ENCODE measurements at places on chromosomes 2 and 18. TPM values are rescaled to one million over a fixed set of nuclear protein-coding genes. Genes with fewer than 3 reads are reported as not detected.

GRCh38 chr2:56613254-56613653 is 429.5 kb downstream of the CCDC85A start:
- no peak for DNase-seq

- DNase-seq = no peak
Measured at GRCh38 chr2:189425676-189426075, 15.6 kb upstream of the WDR75 start.

- no peak for DNase-seq
Measured at GRCh38 chr2:23926290-23926749, 603 bp downstream of the ATAD2B start.

The WBP1 gene
- 20.1 TPM for total RNA-seq

The ACTG2 gene
- 5.1 TPM for total RNA-seq

DNA sequence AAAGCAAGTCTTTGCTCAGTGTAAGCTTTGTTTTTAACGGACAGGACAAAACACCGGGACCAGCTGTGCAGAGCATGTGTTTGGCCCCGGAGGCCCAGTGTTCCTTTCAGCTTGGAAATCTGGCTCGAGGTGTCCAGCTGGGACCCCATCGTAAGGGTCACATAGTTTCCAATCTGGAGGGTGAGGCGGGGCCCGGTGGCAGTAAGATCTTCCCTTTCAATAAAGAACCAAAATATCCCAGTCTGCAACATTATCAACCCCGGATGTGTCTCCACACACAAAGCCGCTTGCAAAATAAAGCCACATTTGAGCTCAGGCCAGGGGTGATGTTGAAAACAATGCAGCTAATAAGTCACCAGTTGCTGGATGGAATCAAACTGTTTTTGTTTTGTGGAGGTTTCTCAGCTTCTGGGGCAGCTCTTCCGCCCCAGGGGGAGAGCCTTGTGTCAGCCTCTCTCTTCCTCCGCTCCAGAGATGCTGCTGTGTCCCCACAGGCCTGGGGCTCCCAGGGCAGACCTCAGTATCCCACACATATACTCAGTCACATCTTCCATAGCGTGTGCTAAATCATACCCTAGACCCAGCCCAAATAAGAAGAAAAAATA is 138.6 kb upstream of the GLI2 start:
- DNase-seq = peak; percentile 72

DNA sequence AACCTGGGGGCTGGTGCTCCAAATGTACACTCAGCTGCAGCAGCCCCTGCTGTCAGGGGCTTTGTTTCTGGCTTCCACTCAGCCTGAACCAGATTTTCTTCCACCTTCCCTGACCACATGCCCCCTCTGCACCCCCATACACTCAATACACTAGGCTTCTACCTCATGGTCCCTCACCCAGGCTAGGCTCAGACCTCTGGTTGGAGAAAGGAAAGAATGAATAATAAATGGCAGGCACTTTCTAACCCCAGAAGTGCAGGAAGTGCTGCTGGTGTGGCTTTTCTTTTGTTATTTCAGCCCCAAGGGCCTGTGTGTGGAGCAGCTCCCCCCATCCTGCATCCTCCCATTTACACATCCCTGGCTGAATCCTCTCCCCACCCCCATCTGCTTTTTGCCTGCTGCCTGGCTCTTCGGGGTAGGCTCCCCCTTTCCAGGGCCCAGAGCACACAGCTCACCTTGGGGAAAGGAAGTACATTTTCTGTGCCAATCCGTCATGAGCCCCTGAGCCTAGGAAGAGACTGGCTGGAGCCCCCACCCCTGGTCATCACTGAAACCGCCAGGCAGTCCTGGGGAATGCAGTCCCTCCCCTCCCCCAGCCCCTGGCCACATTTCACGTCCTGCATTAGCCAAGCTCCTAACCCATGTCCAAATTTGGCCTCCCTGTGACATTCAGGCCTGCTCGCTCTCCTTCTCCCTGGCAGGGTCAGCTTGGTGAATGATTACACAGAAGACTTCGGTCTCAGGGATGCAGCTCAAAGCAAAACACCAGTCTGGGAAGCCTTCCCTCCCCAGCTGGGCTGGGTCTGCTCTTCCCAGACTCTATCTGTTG is 2.6 kb downstream of the DYSF start:
- DNase-seq = no peak

- no peak for DNase-seq
Measured at GRCh38 chr2:166565501-166565900, 71.5 kb upstream of the SCN7A start.

GRCh38 chr2:172513935-172514586 is 41.8 kb upstream of the PDK1 start:
- no peak for DNase-seq

DNA sequence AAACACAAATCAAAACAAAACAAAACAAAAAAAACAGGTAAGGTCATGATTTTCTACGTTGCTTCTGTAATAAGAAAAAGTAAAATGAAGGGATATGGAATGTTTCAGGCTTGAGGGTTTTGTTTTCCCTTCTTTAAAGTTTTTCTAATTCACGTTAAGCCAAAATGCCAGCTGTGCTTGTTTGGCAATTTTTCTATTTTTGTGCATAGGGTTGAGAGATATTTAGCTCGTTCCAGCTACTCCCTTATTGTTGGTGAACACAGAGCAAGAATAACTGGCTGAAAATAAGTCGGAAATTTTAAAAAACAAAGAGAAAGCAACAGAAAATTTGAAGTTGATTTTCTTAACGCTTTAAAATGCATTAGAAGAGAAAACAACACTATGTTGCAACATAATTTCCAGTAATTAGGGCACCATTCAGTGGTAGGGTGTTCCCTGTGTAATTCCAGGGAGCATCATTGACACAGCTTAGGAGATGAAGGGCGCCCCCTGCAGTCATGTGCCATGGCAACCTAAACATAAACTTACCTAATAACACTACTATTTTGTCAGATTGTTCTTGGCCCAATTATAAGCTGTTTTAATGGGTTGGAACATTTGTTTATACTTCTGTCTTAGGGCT is 99.5 kb downstream of the DTNA start:
- no peak for DNase-seq

GRCh38 chr18:47772374-47773248 is 157.8 kb downstream of the SMAD2 start:
- no peak for DNase-seq

GRCh38 chr2:238299803-238300202 is 11.4 kb upstream of the PER2 start:
- peak; percentile 44 for DNase-seq

- no peak for DNase-seq
Measured at GRCh38 chr18:42922363-42922762, 193.1 kb downstream of the RIT2 start.

GRCh38 chr2:260507-261161 is 3.2 kb downstream of the SH3YL1 start:
- DNase-seq = no peak

The C2orf92 gene
- 9.3 TPM for total RNA-seq

The ANKRD44 gene
- 21.8 TPM for total RNA-seq

The PER2 gene
- 14.0 TPM for total RNA-seq

DNA sequence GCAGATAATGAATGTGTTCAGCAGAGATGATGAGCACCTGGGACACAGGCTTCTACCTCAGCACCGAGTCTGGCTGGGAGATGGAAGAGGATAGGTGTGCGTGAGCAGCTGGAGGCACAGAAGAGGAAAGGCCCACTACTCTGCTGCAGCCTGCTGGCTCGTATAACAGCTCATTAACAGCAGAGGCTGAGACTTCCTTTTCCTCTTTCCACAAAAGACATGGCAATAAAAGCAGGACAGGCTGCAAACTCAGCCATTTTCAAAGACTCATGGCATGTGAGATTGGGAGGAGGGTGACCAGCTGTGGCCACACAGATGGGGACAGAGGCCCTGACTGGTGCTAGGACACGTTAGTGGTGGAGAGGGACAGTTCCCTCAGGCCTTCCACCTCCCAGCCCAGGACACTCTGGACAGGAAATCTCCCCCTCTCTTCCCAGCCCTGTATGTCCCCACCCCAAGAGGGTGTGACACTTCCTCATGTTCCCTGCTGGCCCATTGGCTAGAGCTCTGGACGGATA is 60.3 kb downstream of the CACNB4 start:
- peak; percentile 27 for DNase-seq

- DNase-seq = no peak
Measured at GRCh38 chr2:180158961-180159360, 151.9 kb upstream of the CWC22 start.

- DNase-seq = no peak
Measured at GRCh38 chr2:11257078-11257477, 87.4 kb downstream of the ROCK2 start.

DNA sequence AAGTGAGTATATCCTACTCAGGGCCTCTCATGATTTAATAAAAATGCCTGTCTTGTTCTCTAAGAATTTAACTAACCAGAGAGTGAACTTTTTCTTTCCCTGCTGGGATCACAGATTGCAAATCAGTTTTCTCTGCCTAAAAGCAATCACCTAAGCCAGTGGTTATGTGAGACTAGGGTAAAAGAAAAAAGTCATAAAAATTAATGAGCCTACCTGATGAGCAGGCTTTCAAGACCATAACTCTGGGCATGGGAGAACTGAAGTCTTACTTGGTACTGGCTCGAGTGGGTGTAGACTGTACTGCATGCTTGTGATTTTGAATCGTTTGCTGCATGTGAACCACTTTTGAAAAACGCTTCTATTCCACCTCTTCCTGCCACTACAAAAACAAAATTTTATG is 1677.0 kb upstream of the LRRTM1 start:
- DNase-seq = no peak

The OTOS gene
- not detected for total RNA-seq

- no peak for DNase-seq
Measured at GRCh38 chr2:233816334-233816733, 38.0 kb downstream of the HJURP start.

DNA sequence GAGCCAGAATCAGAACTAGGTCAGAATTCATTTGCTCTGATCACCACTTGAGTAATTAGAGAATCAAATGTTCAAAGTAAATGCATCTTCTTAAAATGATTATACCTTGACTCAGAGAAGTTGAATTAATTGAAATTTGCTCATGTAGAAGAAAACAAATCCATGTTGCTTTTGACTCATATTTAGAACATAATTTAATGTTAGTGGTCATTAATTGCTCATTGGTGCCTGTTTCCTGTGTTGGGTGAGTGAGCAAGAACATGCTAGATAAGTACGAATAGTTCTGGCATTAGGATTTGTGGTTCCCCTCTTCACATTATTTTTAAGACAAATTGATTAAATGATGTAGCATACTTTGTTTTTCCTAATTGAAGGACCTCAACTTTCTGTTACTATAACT is 19.0 kb downstream of the ACVR2A start:
- DNase-seq = no peak

GRCh38 chr2:74564222-74564621 is 9.7 kb downstream of the DOK1 start:
- DNase-seq = no peak

The ALS2 gene
- total RNA-seq = 22.9 TPM

DNA sequence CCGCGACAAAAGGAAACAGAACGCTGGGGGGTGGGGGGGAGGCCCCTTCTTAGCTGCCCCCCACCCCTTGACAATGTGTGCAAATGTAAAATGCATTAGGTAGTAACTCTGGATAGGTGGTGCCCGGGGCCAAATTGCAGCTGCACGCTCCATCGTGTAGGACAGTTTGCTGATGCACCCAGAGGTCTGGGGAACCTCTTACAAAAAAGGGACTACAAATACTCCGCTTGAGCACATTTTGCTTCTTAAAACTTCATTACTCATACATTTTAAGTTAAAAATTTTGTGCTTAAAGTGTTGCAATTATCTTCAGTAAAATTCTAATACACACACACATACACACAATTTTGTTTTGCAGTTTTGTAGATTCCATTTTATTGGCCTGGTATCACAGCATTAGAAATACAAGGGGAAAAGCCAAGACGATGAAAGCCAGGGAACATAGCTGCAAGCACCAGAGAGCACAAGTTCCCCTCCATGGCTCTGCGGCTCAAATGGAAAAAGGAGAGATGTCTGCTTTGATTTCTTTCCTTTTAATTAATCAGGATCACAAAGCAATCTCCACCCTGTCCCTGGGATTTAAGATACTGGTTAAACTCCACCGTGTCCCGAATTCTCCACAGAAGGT is 582.1 kb downstream of the ZEB2 start:
- peak; percentile 61 for DNase-seq

DNA sequence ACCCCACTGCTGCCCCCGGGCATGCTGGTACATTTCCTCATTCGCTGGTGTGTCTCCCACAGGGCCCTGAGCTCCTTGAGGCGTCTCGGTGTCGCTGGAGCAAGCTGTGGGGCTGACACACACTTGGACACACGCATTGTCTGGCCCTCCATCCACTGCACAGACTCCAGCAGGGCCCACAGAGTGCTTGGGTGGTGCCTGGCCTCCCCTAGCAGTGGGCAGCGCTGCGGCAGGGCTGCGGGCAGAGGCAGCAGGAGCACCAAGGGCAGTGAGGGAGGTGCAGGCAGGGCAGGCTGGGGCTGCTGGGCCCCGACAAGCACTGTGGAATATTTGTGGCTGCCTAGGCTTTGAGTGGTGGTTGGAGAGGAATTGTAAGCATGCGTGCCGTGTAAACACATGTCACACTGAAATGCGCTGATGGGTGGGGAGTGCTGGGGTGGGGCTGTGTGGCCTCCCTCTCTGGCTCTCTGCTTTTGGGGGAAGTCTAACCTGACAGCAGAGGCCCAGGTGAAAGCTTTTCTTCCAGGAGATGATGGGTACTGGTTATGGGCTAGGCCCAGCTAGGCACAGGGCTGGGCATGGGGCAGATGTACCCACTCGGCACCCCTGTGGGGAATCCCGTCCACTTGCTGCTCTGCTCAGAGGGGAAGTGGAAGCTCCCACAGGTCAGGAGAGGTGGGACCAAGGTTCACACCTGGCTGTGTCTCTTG is 55.5 kb upstream of the HS6ST1 start:
- peak; percentile 79 for DNase-seq

DNA sequence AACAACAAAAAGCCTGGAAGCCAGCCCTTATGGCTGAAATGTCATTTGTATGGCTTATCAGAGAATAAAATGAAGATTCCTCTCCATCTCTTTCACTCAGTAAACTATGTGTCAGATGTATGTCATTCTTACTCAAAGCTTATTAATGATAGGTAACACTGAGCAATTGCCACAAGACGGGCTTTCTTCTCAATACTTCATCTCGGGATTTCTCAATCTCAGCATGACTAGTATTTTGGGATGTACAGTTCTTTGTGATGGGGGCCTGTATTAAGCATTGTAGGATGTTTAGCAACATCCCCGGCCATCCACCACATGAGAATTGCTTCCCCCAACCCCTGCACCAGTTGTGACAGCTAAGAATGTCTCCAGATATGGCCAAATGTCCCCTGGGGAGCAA is 80.2 kb downstream of the MREG start:
- DNase-seq = no peak

- DNase-seq = no peak
Measured at GRCh38 chr2:75007819-75008218, 49.4 kb downstream of the POLE4 start.

GRCh38 chr18:4878480-4878879 is 318.6 kb downstream of the AKAIN1 start:
- DNase-seq = no peak

- DNase-seq = no peak
Measured at GRCh38 chr2:67164771-67165522, 232.2 kb upstream of the ETAA1 start.

The TEX44 gene
- total RNA-seq = not detected

All from skin of body (tissue), 3 donors.